ENCODE measurements at places on chromosomes 1 and 21. TPM values are rescaled to one million over a fixed set of nuclear protein-coding genes. Genes with fewer than 3 reads are reported as not detected.

MAP3K21 gene
- total RNA-seq, result 1.4 TPM

DNA sequence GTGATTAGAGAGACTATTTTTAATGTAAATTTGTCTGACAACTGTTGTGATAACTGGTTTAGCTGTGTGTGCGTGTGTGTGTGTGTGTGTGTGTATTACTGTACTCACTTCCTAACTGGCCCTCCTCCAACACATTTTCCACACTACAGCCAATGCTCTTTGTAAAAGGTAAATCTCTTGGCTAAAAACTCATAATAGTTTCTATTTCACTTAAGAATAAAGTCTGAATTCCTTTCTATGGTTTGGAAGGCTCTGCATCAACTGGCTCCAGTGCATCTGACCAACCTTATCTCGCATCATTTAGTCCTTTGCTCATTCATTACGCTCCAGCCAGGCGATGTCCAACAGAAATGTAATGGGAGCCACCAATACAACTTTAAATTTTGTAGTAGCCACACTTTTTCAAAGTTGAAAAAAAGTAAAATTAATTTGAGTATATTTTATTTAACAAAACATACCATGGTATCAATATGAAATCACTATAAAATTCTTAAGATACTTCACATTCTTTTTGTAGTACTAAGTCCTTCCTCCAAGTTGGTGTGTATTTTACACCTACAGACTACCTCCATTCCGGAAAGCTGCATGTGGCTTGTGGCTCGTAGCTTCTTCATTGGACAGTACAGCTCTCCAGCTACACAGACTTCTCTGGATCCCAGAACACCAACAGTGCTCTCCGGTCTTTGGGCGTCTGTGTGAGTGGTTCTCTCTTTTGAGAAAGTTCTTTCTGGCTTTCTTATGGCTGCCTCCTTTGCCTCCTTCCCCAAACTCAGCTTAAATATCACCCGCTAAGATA is 68.9 kb downstream of the NRIP1 start:
- peak; percentile 39 for DNase-seq

PRKAB2 gene
- 45.5 TPM for total RNA-seq

DNA sequence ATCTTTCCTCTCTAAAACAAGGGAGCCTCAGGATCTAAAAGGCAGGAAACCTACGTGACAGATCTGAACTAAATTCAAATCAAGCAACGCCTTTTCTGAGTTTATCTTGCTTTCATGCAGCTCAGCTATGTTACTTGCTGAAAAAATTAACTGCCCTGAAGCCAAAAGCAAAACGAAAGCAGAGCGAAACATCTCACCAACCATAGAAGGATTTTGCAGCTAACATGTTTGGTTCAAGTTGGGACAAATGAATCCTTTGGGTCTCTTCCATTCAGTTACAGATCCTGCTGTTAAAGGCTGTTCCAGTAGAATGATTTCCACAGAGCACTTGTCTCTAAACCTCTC is 482 bp downstream of the SLC2A5 start:
- peak; percentile 68 for DNase-seq

SPATA1 gene
- total RNA-seq, result 1.1 TPM

DNA sequence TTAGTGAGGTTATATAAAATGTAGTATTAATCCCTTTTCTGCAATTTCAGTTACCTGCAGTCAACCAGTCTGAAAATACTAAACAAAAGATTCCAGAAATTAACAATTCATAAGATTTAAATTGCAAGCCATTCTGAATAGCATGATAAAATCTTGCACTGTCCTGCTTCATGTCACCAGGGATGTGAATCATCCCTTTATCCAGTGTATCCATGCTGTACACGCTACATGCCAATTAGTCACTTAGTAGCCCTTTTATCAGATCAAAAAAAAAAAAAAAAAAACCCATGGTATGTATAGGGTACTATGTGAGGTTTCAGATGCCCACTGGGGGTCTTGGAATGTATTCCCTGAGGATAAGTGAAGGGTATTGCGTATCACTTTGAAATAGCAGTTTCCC is 191.3 kb upstream of the HP1BP3 start:
- no peak for DNase-seq

- no peak for DNase-seq
These were observed 11.1 kb upstream of the CD48 start for GRCh38 chr1:160722726-160723125.

DNA sequence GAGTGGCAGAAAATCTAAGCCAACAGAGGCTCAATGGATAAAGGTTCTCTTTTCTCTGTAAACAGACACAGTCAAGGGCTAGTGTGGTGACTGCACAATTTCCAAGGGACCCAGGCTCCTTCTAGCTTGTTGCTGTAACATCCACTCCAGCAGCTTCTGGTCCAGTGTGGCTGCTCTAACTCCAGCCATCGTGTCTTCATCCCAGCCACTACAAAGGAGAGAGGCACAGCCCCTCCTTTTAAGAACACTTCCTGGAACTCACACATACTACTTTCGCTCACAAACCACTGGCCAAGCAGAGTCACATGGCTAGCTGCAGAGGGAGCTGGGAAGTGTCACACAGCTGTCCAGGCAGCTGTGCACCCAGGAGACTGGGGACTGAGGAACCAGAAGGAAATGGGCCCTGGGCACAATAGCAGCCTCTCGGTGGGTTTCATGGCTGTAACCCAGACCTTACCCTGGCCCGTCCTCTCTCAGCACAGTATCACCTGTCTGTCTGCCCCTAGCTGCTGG is 188.6 kb upstream of the VAMP3 start:
- DNase-seq, result no peak

DNA sequence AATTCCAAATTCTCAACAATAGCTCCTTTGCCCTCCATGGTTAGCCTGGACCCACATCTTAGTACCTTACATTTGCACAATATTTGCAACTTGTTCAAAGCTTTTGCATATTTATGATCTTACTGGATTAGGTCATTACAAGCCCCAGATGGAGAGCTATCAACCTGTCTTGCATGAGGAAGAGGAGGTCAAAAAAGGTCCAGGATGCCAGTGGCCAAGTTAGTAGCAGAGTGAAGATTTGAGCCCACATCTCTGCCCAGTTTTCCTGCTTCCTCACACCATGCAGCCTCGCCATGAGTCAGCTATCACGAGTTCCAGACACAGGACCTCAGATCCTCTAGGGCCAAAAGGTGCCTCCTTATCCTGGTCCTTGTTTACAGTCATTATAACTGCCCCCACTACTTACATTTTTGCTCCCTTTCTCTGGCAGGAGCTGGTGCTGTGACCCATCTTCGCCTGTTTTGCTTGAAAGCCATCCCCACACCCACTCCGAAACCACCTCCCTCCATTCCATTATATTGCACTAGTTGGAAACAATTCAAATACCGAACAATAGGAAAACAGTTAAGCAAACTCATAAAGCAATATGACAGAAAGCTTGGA is 5.0 kb upstream of the AHCYL1 start:
- no peak for DNase-seq

DNA sequence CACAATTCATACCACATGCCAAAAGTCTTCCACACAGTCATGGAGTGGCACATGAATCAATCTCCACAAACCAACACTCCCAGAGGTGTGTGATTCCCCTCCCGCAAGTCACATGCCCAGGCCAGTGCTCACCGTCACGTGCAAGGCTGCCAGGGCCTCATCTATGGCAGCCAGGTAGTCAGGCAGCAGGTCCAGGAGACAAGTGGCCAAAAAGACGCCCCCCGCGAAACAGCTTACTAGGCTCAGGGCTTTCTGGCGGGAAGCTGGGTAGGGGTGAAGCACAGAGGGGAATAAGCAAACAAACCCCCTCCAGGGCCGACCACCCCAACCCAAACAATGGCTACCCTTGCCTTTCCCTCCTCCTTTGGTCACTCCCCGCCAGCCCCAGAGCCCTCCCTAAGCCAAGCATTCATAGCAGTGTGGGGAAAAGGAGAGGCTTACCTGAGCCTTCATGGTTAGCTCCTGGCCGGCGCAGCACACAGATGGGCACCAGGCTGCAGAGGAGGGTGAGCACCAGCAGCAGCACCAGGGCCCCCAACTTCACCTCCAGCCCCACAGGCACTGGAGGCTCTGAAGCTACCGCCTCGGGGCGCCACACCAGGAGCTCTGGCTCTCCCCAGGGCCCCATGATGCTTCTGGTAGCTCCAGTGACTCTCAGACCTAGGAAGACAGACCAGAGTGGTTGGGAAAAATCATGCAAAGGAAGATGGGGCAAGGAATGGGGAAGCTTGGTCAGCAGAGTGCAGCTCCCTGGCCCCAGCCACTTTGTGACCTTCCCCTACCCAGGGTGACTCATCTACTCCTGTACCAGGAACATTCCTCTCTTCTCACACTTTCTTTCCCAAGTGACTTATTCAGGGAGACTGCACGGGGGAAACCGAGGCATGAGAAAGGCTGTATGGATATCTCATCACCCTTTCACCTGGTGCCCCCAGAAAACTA is 978 bp downstream of the SLC39A1 start:
- DNase-seq, result no peak

DNA sequence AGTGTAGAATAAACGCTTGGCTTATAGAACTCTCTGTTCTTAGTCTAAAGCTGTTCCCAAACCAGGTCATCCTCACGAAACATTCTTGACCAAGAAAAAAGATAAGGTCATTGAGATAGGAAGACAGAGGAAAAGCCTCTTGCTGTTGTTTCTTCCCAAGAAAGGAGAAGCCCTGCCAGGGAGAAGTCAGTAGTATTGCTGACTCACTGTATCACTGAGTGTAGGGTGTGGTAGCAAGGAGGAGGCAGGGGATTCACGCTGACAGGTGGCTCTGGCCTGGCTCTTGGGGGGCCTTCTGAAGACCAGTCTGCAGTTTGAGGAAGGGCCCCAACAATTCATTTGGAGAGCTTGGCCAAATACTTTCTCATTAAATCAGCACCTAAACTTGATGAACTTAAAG is 97.8 kb downstream of the CD247 start:
- DNase-seq, result no peak

DNA sequence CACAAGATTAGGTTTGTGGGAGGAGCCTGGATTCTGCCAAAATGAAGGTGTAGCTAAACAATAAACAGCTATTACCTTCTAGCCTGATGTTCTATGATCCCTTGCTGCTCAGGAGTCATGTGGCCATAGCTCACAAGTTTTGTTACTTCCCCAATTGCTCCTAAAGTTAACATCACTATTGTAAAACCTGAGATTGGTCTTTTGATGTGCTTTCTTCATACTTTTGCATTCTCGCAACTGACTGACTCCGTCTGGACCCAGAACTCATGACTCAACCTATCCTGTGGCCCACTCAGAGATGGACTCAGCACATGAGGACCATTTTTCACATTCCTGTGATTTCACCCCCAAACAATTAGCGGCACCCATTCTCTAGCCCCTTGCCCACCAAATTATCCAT is 69.1 kb downstream of the PTGS2 start:
- no peak for DNase-seq

GRCh38 chr1:206012086-206012859 is 9.1 kb upstream of the RAB7B start:
- DNase-seq, result peak; percentile 73

DNA sequence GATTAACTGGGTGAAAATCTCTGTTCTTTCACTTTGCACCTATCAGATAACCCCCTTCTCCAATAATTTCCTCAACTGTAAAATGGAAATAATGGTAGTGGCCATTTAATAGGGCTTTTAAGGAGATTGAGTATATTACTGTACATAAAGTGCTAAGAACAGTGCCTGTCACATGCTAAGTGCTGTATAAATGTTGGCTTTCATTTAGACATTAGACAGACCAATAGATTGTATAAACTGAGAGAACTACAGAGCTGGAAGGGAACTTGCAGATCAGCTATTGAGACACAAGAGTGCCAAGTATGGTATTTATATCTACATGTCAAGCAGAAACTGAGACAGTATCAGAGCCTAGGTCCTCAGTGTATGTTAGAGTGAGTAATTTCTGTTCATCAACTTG is 934.7 kb downstream of the PLA2G4A start:
- DNase-seq, result no peak

- peak; percentile 93 for DNase-seq
These were observed at the start of gene S100A13 for GRCh38 chr1:153626904-153627714. S100A13 (minus strand) TSS chr1:153627505; CDS start chr1:153626472, 1,033 bp downstream.

DNA sequence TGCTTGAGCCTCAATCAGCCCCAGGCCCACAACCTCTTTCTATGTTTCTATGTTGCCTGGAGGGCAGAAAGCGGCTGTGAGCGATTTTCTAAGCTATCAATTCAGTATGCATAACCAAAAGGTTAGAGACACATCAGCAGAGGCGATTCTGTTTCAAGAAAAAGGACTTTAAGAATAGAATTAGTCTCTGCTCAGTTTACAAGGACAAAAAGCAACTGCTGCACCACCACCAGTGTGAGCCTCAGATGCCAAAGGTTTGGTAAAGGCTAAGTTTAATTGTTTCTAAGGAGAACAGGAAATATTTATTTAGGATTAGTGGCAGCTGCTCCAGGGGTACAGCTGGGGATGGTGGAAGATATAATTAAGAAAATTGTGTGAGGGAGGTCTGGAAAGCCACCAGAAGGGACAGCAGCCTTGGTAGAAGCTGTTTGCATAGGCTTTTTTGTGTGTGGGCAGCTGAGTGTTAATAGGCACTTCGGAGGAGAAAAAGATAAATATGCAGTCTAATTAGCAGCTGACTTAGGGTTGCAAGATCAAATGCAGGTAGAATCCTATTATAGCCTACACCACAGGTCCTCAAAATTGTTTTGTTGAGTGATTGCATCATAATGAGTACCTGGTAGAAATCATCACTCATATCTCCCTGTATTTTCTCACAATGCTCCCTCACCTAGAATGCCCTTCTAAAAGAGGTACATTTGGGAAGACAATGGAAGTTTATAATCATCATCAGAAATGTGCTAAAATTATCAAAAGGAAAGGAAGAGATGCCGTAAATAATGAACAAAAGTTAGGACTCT is 35.8 kb downstream of the ZC3H11B start:
- peak; percentile 81 for DNase-seq

GRCh38 chr1:28507247-28507645 is 1.4 kb downstream of the RCC1 start:
- no peak for DNase-seq

DNA sequence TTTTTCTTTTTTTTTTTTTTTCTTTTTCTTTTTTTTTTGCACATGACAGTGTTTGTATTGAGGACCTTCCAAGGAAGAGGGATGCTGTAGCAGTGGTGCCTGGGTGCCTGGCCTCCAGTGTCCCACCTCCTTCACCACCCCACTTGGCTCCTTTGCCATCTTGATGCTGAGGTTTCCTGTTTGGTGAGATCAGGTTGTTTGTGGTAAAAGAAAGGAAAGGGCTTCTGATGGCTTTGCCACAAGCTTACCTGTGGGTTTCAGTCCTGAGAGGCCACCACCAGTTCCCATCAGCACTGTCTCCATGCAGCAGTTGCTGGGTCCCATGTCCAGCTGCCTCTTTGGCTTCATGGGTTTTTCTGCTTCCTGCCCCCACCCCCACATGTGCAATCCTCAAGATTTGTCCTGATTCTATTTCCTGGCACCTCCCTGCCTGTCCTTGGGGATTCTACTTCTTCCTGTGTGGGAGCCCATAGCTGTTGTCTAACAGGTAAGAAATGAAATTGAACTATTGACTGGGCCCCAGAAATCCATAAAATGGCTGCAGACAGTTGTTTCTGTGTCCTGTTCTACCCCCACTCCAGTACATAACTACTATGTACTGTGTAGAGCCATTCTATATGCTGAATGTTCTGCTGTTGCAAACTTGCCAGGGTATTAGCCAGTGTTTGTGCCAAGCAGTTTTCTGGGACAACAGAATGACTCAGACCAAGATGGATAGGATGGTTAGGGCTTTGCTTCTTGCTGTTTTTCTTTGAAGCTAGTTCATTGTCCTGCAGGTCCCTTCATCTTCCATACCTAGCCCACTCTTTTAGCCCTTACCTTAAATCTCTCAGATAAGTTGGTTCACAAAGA is 4.2 kb upstream of the CCDC28B start:
- no peak for DNase-seq
